ENCODE measurements at places on chromosomes 16 and 17.

GRCh38 chr16:79805621-79806020 lies 205.1 kb upstream of the MAF start:
- no peak for DNase-seq

GRCh38 chr17:311119-311782 lies 41.4 kb downstream of the RPH3AL start:
- no peak for DNase-seq

- no peak for DNase-seq
Observed at GRCh38 chr17:82408288-82408937, 9.7 kb upstream of the HEXD start.

GRCh38 chr17:18038149-18038850 lies 668 bp downstream of the ATPAF2 start:
- no peak for DNase-seq

DNA sequence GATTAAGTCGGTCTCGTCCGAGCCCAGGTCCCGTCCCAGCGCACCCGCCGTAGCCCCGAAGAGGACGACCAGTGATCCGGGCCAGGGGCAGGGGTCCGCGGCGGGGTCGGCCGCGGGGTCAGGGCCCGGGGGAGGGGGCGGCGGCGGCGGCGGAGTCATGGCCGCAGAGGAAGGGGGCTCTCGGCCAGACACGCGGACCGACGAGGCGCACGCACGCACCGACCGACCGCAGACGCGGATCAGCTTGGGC lies at the start of gene ESRP2:
Gene ESRP2 (minus strand): TSS at position 241 of the 250 bp plus-strand sequence. CDS start 82 bp downstream, at position 159.
- no peak for DNase-seq

GRCh38 chr17:57211543-57211942 lies 44.8 kb upstream of the MSI2 start:
- DNase-seq: no peak

DNA sequence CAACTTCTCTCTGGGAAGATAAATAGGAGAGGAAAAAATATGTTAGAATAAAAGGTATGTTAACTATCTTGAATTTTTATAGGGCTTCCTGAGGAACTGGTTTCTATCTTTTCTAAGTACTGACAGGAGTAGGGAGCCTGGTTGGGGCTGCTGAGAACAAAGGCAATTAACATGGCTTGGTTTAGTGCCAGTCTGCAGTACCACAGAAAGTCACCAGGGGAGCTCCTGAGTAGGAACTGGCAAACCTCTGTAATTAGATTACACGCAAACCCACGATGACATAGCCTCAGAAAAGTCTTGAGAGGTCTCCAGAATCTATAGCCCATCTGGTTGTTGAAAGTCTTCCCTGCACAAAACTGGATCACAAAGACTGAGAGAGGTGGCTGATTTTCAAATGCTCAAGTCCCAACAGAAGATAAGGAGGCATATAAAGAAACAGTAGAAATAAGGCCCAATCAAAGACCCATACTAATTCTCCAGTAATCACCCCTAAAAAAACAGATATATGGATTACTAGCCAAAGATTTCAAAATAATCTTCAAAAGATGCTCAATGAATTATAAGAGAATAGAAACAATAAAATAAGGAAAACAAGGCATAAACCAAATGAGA lies 11.7 kb upstream of the CNTNAP4 start:
- no peak for DNase-seq

DNA sequence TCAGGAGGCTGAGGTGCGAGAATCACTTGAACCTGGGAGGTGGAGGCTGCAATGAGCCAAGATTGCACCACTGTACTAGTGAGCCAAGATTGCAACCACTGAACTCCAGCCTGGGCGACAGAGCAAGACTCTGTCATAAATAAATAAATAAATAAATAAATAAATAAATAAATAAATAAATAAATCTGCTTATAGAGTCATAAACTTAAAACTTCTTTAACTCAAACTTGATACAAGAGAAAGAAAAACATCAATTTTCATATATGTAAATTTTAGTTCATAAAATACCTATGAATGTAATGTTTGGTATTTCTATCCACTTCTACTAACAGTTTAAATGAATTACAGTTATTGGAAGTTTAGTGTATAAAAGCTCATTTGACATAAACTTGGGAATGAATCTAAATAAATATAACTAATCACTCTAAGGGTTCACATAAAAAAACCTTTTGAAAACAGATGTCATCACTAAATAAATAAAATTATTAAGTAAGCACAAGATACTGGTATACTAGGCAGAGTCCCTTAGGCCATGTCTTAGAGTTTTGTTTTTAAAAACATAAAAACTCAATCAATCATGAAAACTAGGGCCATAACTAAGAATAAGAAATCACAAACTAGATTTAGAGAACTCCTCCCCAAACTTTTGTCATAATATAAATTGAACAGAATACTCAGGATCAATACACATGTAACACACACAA lies 54.1 kb downstream of the SMURF2 start:
- DNase-seq: no peak

GRCh38 chr16:11687601-11688519 lies 19.6 kb downstream of the SNN start:
- DNase-seq: no peak

GRCh38 chr17:42891539-42892152 lies 9.0 kb upstream of the G6PC1 start:
- no peak for DNase-seq

- no peak for DNase-seq
Observed at GRCh38 chr17:34291721-34292348, 6.3 kb downstream of the CCL11 start.

GRCh38 chr16:31273187-31273586 lies 13.4 kb downstream of the ITGAM start:
- no peak for DNase-seq

DNA sequence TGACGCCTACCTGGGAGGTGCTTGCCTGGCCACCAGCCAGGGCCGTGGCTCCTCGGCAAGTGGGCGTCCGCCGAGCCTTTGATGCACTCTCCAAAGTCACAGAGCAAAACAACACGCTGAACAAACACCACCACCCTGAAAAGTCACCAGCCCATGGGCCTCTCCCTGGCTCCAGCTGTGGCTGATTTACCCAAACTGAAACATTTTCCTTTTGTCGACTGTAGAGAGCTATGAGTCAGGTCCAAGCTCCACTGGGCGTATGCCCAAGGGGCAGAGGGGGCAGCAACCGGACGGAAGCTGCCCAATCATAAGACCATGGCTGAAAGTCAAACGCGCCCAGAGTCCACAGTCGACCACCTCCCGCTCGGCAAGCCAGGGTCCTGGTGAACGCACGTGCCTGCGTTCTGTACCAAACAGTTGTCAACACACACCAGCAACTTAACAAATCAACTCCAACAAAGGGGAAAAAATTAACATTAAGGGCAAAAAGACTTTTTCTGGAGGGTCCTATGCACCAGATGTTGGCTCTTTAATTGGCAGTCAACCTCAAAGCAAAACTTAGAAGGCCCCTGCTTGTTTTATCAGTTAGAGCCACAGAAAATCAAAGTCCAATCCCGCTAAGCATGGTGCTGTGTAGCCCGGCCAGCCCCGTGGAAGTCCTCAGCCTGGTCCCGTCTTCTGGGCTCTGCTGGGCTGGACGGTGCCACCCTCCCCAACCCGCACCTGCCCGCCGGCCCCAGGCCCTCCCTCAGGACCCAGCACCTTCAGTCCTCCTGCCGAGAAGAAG lies 47.3 kb downstream of the TBC1D16 start:
- DNase-seq: no peak

DNA sequence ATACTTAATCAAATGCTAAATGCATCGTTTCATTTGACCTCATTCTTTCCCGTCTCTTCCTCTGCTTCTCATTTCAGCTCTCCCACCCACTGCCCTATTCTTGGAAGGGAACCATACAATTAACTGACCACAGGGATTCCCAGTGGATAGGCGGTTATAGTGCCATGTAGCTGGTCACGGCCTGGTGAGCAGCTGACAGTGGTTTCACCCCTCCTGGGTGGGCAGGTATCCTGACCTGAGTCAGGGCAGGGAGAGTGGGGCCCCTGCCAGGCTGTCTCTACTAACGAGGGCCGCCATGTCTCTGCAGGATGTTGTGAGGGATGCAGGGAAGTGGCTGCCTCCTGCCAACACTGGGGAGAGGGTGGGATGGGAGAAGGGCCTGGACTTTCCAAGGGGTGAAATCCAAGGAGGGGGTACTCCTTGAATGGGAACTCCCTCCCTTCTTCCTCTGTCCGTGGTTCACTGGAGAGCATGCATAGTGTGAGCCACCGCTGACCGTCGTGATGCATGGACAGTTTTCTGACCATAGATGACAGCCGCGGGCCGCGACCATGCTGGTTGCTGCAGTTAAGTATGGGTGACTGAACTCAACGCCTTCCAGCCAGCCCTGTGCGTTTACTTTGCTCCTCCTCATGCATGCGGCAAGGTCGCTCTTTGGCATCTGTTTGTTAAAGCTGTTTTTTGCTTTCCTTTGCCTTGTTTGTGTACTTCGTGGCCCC lies 95.9 kb downstream of the RPTOR start:
- no peak for DNase-seq

GRCh38 chr16:68097088-68097487 lies 11.9 kb downstream of the NFATC3 start:
- no peak for DNase-seq

DNA sequence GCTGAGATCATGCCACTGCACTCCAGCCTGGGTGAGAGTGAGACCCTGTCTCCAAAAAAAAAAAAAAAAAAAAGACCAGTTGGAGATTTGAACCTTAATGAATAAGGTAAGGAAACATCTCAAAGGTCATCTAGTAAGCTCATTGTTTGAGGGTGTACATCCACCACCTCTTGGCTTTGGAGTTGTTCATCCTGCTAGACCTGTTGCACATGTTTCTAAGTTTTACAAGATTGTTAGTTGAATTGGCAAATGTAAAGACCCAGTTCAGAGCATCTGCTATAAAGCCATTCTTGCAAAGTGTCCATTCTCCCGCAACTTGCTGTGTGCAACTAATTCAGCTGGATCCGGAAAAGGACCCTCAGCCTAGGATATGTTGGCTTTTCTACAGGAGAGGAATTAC lies 1.5 kb downstream of the PSMD7 start:
- no peak for DNase-seq

GRCh38 chr17:8846768-8847211 lies 20.7 kb downstream of the PIK3R6 start:
- DNase-seq: no peak

GRCh38 chr17:6603744-6604325 lies 36.7 kb downstream of the KIAA0753 start:
- no peak for DNase-seq

DNA sequence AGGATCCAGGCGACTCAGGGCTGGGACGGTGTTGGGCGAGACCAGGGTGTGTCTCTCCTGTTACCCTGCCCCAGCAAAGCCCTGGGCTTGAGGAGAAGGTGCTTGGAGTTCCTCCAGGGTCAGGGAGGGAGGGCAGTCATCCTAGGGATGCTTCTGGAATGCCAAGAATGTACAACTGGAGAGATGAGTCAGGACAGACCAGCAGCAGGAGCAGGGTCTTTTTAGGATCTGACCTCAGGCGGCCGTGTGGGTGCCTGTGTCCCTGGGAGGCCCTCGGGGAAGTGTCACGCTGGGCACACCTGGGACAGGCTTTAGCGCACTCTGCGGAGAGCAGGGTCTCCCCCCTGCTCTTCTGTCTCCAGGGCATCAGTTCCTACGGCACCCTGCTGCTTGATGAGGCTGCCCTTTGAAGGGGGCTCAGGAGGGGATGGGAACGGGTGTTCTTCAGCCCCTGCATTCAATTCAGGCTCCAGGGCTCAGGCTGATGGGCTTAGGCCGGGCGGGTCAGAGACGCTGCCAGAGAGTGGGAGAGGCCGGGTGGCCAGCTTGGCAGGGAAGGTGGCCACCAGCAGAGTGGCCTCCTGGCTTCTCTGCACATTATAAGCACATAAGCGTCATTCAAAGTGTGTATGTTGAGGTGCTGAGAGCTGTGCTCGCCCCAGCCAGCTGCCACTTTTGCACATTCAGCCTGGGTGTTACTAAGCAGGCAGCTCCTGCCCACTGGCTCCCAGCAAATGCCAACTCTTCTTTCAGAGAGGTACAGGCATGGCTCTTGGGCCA lies 8.4 kb upstream of the MTSS2 start:
- no peak for DNase-seq

DNA sequence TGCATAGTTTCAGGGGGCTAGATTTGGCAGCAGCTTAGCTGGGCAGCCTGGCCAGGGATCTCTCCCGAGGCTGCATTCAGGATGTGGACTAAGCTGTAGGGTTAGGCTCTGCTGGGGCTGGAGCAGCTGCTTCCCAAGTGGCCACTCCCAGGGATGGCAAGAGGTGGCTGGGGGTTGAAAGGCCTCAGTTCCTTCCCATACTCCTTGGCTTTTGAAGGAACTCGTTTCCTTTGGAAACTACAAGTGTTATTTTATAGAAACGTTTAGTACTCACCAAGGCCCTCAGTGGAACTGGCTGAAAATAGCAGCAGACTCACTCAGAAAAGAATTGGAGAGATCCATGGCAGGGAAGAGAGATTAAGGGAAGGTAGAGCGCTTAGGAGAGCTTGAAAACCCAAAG lies 76.4 kb downstream of the WWP2 start:
- DNase-seq: no peak

GRCh38 chr16:23500212-23500861 lies 10.0 kb downstream of the GGA2 start:
- DNase-seq: no peak

DNA sequence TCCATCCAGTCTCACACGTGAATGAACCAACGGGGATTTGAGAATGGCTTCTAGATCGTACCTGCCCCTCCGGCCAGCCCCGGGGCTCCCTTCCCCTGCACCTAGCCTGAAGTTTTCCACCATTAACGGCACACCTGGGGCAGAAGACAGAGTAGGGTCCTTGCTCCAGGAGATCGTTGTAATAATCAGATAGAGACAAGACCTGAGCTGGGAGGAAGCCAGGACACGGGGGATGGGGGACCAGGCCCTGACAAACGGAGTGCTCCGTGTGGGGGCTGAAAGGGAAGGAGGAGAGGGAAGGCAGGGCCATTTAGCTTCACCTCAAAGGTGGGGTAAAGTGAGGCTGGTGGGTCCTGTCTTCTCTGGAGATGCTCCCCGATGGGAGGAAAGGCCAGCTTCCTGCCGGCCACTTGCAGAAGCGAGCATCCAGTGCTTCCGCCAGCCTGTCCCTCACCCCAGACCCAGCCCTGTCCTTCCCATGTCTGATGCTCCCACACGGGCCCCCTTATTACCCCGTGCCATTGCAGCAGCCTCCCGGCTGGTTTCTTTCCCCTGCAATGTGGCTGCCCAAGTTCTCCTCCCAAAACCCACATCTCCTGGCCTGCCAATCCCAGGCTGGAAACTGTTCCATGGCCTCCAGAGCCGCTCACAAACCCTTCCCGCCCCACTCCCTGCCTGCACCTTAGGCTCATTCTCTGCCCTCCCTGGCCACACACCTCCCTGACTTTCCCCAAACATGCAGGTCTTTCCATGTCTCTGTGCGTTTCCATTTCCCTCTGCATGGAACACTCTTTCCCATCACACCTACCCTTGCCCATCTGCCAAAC lies 79.3 kb downstream of the MRC2 start:
- DNase-seq: no peak

DNA sequence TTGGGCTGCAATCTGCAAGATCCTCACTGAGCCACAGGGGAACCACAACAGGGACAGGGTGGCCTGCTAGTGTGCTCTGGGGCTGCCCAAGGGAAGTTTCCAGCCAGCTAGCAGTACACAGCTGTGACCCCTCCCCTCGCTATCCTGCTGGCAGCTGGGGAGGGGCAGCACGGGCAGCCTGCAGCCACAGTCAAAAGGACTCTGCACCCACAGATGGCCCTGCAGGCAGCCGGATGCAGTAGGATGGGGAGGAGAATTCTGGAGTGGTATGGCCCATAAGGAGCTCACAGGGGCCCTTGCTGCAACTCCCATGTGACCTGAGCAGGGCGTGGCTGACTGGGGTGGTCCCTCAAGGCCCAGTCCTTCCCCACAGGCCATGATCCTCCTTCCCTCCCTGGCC lies 74.3 kb downstream of the PLD6 start:
- no peak for DNase-seq

GRCh38 chr17:60139438-60140285 lies 10.1 kb upstream of the CA4 start:
- peak; percentile 54 for DNase-seq

Data from activated T-cell treated with anti-CD3 and anti-CD28 coated beads for 1 hour (primary cell).